ENCODE measurements at places on chromosomes 6 and 20.

- no peak for DNase-seq
Observed at GRCh38 chr6:131363947-131364834, 208.8 kb upstream of the ARG1 start.

DNA sequence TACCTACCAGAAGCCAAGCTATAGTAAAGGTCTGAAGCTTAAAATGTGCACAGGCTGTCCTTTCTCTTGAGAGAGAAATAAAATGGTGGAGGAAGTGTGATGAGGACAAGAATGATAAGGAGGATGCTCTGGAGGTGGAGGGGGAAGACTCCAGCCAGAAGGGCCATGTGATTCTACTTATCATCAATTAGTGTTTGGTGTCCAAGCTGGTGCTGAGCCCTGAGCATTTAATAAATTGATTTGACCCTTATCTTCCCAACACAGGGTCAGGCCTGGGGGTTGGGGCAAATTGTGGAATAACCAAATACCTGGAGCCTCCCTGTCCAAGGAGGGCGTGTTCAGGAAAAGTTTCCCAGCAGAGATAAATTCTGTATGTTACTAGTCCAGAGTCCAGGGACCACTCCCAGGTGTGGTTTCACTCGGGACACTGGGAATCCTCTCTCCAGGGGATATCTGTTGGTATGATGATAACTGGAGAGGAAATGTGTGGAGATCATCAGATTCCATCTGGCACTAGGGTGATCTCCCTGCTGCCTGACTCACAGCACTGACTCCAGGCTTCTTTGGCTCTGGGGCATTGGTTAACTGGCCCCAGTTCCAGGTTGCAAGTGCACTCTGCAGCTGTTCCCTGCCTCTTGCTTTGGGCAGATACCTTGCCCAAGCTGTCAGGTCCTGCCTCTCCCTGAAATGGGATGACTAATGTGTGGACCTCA is 3.8 kb upstream of the MYBL2 start:
- no peak for DNase-seq

DNA sequence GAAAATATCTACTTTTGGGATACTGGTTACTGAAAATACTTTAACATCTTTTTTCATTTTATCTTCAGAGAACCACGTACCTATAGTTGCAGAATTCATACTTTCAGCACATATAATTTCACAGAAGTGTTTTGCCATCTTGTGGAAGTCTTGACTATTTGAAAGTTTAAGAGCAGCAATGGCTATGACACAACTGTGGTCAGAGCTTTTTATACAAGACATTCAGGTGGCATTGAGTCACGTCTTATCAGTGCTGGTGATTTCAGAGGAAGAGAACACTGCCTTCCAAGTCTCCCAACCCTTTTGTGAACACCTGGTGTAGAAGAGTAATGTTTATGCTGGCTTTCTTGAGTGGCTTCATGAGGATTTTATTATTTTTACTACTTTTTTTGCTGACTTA is 171.6 kb downstream of the ARID1B start:
- no peak for DNase-seq

- DNase-seq: no peak
Observed at GRCh38 chr6:40732878-40733277, 145.7 kb upstream of the LRFN2 start.

- DNase-seq: no peak
Observed at GRCh38 chr6:16850681-16851026, 89.4 kb upstream of the ATXN1 start.

- no peak for DNase-seq
Observed at GRCh38 chr20:25286917-25287316, 39.0 kb downstream of the PYGB start.

GRCh38 chr6:83055366-83055964 is 10.2 kb downstream of the UBE3D start:
- DNase-seq: peak; percentile 25

GRCh38 chr6:43215066-43215465 is 14.2 kb downstream of the DNPH1 start:
- DNase-seq: no peak

DNA sequence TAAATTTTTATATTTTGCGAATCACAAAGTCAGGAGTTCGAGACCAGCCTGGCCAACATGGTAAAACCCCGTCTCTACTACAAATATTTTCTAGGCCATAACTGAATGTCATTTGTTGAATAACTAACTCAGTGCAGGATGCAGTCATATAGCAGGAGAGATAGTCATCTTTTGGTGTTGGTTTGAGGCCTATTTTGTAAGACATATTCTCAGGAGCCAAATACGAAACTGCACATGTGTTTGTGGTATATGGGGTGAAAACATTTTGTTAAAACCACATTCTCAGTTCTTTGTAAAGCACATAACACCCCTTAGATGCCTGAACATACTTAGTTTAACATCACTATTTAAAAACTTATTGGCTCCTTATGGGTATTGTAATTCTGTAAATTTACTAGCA is 4.7 kb upstream of the ENPP5 start:
- DNase-seq: no peak

- DNase-seq: no peak
Observed at GRCh38 chr6:48243071-48243470, 132.1 kb upstream of the PTCHD4 start.

DNA sequence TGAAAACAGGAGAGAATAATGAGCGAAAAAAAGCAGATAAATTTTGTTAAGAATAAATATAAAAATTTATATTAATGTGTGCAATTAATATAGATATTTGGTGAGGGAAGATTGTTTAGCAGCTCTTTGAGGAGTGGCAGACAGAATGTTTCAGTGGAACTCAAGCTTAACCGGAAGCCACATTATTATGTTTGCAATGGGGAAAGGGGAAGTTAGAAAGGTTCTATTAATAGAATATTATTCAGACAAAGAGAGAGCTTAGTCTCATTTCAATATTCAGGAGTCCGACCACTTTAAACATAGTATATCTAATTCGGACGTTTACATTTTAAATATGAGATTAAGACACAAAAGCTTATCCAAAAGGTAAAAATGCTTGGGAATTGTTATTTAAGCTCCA is 81.6 kb upstream of the KHDRBS2 start:
- DNase-seq: no peak

- no peak for DNase-seq
Observed at GRCh38 chr20:51487565-51488268, 54.8 kb downstream of the NFATC2 start.

DNA sequence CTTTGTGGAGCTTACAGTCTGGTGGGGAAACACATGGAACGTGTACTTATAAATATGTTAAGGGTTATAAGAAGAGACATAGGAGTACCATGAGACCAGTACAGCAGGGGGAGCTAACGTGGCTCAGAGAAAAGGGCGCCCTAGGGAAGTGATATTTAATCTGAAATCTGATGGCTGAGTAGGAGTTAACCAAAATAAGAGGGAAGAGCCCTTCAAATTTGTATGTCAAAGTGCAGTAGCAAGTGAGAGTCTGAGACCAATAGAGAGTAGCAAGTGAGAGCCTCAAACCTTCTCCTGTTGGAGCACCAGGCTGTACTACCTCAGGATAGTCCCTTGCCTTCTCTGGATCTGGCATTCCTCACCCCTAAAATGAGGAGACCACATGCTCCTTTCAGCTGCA is 6.1 kb upstream of the PKIG start:
- no peak for DNase-seq

DNA sequence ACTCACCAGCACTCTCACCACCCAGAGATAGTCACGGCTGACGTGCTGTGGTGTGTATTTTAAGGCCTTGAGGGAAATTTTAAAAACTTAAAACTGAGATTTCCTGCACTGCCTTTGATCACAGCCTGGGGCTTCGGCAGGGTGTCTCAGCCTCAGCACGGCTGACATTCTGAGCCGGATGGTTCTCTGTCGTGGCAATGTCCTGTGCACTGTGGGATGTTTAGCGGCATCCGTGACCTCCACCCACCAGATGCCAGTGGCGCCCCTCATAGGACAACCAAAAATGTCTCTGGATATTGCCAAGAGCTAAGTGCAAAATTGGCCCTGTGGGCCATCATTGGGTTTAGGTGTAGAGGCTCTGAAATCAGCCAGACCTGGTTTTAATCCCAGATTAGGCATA is 142.2 kb upstream of the KCNG1 start:
- DNase-seq: no peak

GRCh38 chr20:53162251-53162835 is 190.2 kb downstream of the TSHZ2 start:
- DNase-seq: no peak

DNA sequence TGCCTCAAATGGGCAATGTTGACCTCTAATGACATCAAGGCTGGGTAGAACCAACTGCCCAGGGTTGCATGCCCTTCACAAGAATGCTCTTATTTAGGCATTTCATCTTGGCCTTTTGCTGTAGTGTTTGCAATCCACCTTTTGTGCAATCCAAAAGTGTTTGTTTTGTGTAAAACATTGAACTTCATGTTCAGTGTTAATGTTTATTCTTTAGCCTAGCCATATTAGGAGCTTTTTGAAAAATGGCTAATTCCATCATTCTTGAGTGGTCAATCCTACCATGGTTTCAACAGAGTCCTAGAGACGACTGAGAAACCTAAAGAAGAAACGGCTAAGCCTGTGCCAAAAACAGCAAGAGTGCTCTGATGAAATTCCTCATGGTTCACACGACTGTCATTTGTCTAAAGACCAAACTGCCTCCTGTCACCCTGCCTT is 279.6 kb upstream of the PRDM1 start:
- DNase-seq: no peak

DNA sequence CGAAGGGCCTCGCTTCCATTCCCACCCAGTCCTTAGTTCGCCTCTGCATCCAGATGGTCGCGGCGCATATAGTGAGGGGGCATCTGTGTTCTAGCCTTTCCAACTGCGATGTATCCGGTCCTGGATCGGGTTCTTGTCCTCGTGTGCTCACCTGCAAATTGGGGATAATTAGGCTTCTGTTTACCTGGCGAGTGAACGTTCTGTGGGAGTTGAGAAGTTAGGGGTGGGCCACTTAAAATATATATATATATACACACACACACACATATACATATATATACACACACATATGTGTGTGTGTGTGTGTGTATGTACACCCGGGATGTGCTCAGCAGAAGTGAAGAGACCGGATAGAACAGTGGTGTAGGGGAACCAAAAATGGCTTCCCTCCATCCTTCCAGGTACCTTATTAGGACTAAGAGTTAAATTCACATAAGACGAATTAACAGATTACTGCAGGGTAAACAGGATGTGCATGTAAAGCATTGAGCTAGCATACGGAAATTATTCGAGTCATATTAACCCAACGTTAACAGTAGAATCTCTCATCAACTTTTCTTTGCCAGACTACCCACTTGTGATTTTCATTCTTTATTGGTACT is 537 bp downstream of the CSTF1 start:
- no peak for DNase-seq

DNA sequence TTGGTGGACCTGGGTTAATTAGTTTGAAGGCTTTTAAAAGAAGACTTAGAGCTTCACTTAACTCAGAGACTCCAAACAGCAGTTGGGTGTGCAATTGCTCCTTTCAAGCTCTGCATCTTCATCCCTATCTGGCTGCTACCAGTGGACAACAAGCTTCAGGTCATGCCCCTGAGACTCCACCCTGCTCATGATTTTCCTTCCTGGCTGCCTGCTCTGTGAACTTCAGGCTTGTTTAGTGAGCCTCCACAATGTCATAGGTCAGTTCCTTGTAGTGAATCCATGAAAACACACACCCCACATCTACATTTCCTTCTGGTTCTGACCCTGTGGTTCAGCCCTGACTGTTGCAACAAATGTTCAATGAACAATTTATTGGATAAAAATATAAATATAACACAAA is 61.1 kb upstream of the MARCKS start:
- no peak for DNase-seq

Measured in D721Med (cell line).